ENCODE measurements at places on chromosomes 2 and 18. TPM values are rescaled to one million over a fixed set of nuclear protein-coding genes. Genes with fewer than 3 reads are reported as not detected.

IL36RN gene
- total RNA-seq: 5.0 TPM

ODC1 gene
- 14.9 TPM for total RNA-seq

GLI2 gene
- total RNA-seq: 2.4 TPM

GNLY gene
- 6.1 TPM for total RNA-seq

LPIN2 gene
- total RNA-seq: 17.9 TPM

SERPINB11 gene
- total RNA-seq: 13.9 TPM

DNAH6 gene
- 0.06 TPM for total RNA-seq

SCN3A gene
- total RNA-seq: 0.08 TPM

MOCOS gene
- 5.3 TPM for total RNA-seq

HOXD13 gene
- not detected for total RNA-seq

SH3RF3 gene
- total RNA-seq: 2.4 TPM

CKAP2L gene
- 14.4 TPM for total RNA-seq

KCNG2 gene
- total RNA-seq: not detected

EXOC6B gene
- 39.8 TPM for total RNA-seq

LAMA3 gene
- total RNA-seq: 81.3 TPM

BUB1 gene
- 14.7 TPM for total RNA-seq

SNTG2 gene
- 5.9 TPM for total RNA-seq

CD226 gene
- 1.9 TPM for total RNA-seq

RBM44 gene
- 0.22 TPM for total RNA-seq

SP3 gene
- total RNA-seq: 71.3 TPM
